Mammary epithelial cell (primary cell): ENCODE measurements at places on chromosomes 5 and 9.

GRCh38 chr5:173025651-173026050, 30.5 kb upstream of the CREBRF start:
- no peak for DNase-seq

DNA sequence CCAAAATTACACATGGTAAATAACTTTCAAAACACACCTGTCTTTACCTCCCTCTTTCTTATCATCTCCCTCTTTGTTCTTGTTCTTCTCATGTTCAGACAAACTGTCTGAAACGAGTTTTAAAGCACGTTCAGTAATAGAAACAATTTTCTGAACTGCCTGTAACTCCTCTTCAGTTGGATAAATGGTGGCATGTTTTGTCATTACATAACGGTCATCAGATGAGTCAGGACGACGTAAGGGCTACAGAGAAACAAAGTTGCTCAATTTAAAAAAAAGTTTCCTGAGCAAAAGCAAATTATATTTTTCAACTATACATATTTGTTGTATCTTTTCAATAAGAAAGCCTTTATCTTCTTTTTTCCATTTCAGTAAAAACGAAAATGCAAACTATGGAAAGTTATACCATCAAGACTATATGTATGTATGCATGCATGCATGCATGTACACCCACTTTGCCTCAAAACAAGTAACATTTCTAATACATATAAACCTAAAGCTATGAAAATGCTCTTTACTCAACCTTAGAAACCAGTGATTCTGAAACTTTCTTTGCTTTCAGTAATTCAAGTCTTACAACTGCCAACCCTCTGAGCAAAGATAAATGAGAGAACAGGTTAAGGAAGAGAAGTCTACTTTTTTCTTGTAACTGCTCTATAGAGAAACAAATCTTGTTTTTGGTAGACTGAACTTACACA, 56.0 kb downstream of the ZFR start:
- DNase-seq, result peak; percentile 8

- no peak for DNase-seq
Observed at GRCh38 chr5:126120939-126121338, 302.3 kb upstream of the GRAMD2B start.

DNA sequence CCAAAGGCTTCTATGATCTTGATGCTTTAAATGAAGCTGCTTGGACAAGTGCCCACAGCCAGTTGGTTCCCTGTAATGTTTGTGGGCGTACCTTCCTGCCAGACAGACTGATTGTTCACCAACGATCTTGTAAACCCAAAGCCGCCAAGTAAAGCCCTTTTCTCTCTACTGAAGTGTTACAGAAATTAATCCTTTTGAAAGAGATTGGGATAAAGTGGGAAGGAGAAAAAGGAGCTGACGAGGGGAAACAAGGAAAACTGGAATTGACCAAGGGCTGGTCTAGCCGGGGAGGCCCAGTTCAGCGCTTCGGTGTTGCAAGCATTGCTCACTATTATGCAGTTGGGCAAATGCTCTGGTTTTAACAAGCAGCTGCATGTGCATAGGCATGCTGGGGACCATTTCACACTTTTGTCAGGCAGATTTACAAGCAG, 53.2 kb downstream of the ZNF474 start:
- DNase-seq, result peak; percentile 92

DNA sequence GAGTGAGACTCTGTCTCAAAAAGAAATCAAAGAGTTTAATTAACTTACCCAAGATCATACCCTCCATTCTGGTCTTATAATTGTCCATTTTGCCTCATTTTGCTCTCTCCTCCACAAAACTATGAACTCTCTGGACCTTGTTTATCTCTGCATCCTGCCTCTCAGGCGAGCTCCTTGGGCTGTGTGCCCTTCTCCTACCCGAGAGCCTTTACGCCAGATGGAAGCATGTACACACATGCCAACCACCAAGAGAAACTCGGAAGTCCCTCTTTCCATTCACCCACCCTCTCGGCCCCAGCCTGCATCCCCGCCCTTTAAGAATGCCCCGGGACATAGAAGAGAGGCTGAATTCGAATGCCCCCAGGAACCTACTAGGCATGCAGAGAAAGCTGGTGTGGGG, 25.9 kb downstream of the CPLX2 start:
- no peak for DNase-seq

DNA sequence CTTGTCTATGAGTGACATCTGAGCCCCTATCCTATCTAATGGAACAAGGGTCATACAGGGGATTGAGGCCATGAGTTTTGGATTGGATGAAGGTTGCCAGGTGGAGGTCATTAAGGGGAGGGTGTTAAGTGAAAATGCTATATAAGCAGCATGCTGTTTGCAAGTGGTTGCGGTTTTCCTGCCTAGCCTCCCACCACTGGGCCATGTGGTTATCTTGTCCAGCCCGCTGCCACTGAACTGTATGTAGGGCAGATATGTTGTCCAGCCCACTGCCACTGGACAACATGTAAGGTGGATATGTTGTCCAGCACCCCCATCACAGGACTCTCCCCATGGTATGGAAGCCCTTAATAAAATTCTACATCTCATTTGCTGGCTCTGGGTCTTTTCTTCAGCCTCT, 200.0 kb downstream of the FGF10 start:
- no peak for DNase-seq

DNA sequence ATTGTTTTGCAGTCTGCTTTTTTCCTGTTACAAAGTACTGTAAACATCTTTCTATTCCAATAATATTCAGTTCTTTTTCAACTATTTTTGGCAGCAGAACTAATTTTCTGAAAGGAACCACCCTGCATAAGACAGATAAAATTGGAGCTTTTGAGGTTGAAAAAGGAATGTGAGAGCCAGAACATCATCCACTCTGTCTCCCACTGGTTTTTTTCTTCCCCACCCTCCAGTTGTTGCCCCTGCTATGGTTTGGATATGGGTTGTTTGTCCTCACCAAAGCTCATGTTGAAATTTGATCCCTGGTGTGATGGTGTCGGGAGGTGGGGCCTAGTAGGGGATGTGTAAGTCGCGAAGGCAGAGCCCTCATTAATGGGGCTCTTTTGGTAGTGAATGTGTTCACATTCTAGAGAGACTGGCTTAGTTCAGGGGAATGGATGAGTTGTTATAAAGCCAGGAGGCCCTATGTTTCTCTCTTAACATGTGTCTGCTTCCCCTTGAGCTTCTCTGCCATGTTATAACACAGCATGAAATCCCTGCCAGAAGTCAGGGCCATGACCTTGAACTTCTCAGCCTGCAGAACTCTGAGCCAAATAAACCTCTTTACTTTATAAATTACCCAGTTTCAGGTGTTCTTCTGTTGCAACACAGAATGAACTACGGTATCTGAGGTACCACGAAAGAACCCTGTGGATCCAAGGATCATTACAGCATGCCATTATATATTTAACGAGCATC, 34.8 kb upstream of the MAST4 start:
- no peak for DNase-seq

GRCh38 chr5:59187857-59188256, 605.0 kb downstream of the RAB3C start:
- DNase-seq, result no peak

GRCh38 chr5:180090769-180091546, 19.4 kb upstream of the RNF130 start:
- peak; percentile 24 for DNase-seq

GRCh38 chr5:57434227-57434640, 48.4 kb downstream of the ACTBL2 start:
- no peak for DNase-seq

DNA sequence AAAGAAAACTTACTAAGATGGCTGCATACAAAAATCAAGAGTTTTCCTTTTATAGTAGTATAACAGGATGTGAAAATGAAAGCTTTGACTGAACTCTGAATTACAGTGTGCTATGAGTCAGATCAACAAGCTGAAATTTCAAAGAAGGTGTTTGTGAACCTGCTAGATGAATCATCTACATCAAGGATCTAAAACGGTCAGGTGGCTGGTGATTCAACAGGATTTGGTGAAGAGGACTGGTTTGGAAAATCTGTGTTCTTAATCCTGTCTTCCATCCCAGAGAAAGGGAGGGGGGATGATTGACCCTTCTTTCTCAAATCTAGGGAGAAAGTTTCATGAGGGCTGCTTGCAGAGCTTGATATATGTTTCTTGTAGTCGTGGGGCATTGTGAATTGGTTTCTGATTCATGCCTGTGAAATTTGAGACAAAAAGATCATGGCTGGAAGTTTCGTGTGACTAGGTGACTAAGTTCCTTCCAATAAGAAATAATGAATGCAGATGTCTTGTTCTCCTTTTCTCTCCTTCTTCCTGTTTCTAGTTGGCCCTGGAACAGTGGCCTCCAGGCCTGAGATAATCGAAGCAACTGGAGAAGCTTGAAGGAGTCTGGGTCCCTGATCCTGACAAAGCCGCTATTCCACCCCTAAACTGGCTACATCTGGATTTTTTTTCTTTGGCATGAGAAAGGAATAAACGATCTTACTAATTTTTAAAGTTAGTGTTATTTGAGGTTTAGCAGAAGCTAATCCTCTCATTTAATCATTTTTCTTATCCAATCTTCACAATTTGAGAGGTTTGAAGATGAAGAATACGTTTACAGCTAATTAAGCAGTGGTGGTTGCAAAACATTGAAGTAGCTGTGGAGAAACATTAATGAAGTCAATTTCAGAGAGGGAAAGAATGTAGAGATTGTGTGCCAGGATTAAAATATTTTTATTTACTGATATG, 67.2 kb downstream of the MRPS30 start:
- DNase-seq, result peak; percentile 96

- no peak for DNase-seq
Observed at GRCh38 chr5:87195616-87196015, 72.1 kb upstream of the RASA1 start.

- no peak for DNase-seq
Observed at GRCh38 chr9:77236693-77237092, 59.4 kb downstream of the VPS13A start.

GRCh38 chr9:109238125-109238524, 71.1 kb upstream of the FRRS1L start:
- peak; percentile 50 for DNase-seq

GRCh38 chr9:69811351-69811868, 9.2 kb upstream of the CFAP95 start:
- no peak for DNase-seq

DNA sequence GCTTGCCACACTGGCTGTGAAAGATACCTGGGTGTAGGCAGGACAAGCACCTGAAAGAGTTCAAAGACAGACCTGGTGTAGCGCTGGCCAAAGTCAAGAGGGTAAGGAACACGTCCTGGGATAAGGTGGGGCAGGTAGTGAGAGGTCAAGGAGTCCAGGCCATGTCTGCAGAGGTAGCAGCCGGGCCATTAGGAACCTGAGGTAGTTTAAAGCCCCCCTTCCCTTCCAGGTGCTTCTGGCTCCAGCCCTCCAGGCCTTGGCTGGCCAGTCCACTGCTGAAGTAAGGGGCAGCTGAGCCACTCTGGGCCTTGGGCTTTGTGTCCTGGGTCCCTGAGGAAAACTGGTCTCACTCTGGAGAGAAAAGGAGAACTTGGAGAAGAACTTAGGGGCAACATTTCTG, 13.9 kb upstream of the NR5A1 start:
- DNase-seq, result no peak

- DNase-seq, result no peak
Observed at GRCh38 chr9:120569556-120569955, 10.4 kb downstream of the CDK5RAP2 start.

- DNase-seq, result no peak
Observed at GRCh38 chr5:145205546-145205945, 629.6 kb downstream of the PRELID2 start.

GRCh38 chr9:1775230-1775629, 239.9 kb upstream of the SMARCA2 start:
- no peak for DNase-seq

- no peak for DNase-seq
Observed at GRCh38 chr9:91259162-91259561, 102.6 kb downstream of the AUH start.

DNA sequence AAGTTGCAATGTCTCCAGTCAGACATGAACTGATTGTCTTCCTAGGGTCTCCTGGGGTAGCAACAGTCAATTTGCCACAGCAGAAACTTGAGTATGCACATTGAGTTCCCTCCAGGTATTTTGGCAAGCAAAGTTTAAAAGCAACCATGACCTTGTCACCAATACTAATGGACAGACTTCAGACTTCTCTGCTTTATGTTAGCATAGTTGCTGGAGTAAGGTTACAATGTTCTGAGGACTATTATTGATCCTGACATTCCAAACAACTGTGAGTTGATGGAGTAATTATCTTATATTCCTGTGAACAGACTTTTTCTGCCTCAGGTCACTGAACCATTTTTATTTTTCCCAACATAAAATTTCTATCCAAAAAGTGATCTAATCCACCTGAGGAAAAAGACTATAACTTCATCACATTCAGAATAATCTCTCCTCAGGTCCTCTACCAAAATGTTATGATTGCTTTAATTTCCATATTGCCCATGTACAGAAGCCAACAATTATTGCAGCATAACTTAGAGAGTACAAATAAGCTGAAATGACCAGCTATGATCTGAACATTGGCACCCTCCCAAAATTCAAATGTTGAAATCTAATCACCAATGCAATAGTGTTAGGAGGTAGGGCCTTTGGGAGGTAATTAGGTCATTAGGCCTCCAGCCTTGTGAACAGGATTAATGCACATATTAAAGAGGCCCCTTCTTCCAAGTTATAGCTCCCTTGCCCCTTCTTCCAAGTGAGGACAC, 228.3 kb downstream of the PDE4D start:
- DNase-seq, result no peak

GRCh38 chr9:94168203-94169000, 84.1 kb downstream of the PTPDC1 start:
- DNase-seq, result peak; percentile 59

DNA sequence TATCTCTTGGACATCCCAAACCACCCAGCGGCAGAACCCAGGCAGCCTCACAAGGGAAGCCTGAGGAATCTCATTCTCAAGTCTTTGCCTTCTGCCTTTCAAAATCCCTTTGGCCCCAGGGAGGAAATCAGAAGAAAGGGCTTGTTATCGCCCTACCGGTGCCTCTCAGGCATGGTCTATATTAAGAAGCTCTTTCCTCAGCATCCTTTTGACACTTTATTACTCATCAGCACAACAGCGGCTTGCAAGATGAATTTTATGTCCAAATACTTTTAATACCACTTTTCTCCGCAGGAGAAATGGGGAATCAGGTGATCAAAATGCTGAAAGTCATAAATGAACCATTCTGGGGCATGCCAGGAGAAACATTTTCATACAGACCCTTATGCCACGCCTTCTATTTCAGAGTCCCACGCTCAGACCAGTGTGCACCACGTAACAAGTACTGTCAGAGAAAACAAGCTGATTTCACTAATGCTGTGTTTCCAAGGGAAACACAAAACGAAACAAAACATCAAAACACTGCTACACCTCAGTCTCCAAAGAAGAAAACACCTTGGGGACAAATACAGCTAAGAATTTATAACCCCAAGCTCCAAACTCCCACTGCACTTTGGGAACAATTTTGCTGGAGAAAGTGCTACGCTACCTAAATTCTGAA, 30.0 kb downstream of the RAPGEF1 start:
- peak; percentile 34 for DNase-seq

- no peak for DNase-seq
Observed at GRCh38 chr5:129135633-129136032, 41.1 kb downstream of the ISOC1 start.

GRCh38 chr9:21591221-21592062, 109.3 kb upstream of the IFNE start:
- peak; percentile 97 for DNase-seq
